ENCODE measurements at places on chromosomes 4 and X.
A peak's percentile ranks its signal among the peaks of the same experiment; 100 is the strongest.

DNA sequence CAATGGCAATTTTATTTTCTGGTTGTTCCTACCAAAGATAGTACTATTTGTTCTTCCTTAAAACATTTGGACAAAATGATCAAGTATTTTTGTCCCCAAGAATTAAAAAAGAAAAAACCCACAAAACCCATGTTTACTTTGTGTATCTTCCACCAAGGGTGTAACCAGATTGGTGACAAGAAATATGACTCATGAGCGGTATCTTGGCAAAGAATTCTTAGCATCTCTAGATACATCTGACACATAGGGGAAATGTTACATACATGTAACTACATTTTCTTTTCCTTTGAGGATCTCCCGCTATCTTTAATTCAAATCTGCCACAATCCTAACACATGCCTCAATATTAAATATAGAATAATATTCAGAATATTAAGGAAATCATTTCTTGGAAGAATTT, 78.7 kb downstream of the WDFY3 start:
- peaks cover 15% of the 10 kb centered on the region for H3K4me1 ChIP-seq
- DNase-seq: no peak
- H3K27ac ChIP-seq: no peak overlapping the region
- peaks cover 4% of the 10 kb centered on the region for H3K36me3 ChIP-seq
- no peaks in the 10 kb centered on the region for H3K27me3 ChIP-seq
- H3K4me3 ChIP-seq: no peak overlapping the region

DNA sequence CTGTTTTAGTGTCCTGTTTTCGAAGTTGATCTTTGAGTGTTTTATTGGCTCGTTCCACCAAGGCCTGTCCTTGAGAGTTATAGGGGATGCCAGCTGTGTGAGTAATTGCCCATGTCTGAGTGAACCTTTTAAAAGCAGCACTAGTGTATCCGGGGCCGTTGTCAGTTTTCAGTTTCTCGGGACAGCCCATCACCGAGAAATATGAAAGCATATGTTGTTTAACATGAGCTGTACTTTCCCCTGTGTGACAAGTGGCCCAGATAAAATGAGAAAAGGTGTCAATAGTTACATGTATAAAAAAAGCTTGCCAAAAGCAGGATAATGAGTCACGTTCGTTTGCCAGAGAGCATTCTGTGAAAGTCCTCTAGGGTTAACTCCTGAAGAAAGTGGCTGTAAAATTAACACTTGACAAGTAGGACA, 48.6 kb upstream of the RASSF6 start:
- H3K36me3 ChIP-seq: no peaks in the 10 kb centered on the region
- no peak overlapping the region for H3K27ac ChIP-seq
- no peak for DNase-seq
- no peaks in the 10 kb centered on the region for H3K4me1 ChIP-seq
- H3K27me3 ChIP-seq: no peaks in the 10 kb centered on the region

DNA sequence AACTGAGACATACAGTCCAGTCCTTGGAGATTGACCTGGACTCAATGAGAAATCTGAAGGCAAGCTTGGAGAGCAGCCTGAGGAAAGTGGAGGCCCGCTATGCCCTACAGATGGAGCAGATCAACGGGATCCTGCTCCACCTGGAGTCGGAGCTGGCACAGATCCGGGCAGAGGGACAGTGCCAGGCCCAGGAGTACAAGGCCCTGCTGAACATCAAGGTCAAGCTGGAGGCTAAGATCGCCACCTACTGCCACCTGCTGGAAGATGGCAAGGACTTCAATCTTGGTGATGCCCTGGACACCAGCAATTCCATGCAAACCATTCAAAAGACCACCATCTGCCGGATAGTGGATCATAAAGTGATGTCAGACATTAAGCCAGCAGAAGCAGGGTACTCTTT, 20.4 kb upstream of the FRMPD3 start:
- H3K27me3 ChIP-seq: no peaks in the 10 kb centered on the region
- peak; percentile 13 for DNase-seq
- no peak overlapping the region for H3K4me3 ChIP-seq
- H3K4me1 ChIP-seq: no peaks in the 10 kb centered on the region
- H3K36me3 ChIP-seq: no peaks in the 10 kb centered on the region
- H3K27ac ChIP-seq: no peak overlapping the region

GRCh38 chr4:137694138-137694537, 161.8 kb upstream of the PCDH18 start:
- no peaks in the 10 kb centered on the region for H3K36me3 ChIP-seq
- no peaks in the 10 kb centered on the region for H3K4me1 ChIP-seq
- H3K27me3 ChIP-seq: no peaks in the 10 kb centered on the region
- H3K4me3 ChIP-seq: no peak overlapping the region

GRCh38 chr4:12409507-12410190, 981.0 kb upstream of the HS3ST1 start:
- no peaks in the 10 kb centered on the region for H3K27me3 ChIP-seq
- DNase-seq: no peak
- no peak overlapping the region for H3K4me3 ChIP-seq
- H3K4me1 ChIP-seq: no peaks in the 10 kb centered on the region
- no peak overlapping the region for H3K27ac ChIP-seq

Data from neural progenitor cell (in vitro differentiated cells).